IPS DF 19.7 (cell line): ENCODE measurements at places on chromosomes 4 and X.

DNA sequence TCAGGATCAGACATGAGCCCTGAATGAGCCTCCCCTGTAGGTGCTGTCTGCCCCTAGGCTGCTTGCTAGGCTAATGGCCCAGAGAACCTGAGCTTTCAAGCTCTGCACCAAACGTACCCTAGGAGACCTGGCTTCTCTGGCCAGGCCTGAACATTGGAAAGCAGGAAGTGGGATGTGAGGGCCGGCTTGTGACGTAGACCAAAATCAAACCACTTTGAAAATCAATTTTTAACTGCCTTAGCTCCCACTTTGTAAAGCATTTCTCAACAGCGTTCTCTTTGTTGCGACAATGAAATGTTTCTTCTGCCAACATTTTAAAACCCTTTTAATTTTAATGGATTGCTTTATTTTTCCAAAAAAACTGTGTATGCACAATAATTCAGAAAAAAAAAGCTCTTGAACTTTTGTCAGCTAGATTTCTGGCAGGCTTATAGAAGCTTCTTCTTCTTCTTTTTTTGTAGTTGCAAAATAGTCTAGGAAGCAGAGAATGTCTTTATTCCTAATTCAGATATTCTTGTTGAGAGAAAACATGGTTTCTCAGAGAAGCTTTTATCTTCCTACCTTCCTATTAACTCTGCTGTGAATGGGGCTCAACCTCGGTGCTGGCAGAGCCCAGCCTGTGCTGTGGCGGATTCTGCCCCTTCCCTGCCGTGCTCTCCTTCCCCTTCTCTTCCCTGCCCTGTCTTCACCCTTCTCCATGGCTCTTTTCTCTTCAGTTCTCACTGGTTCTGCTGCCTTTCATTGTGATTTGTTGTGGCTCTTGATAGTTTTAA lies 145.2 kb upstream of the SFRP2 start:
- no peak for DNase-seq

GRCh38 chr4:1183985-1184773 lies 11.8 kb upstream of the SPON2 start:
- DNase-seq = no peak

GRCh38 chr4:143458966-143459365 lies 54.5 kb upstream of the SMARCA5 start:
- no peak for DNase-seq

GRCh38 chr4:33427676-33428075 lies 2707.5 kb downstream of the PCDH7 start:
- no peak for DNase-seq

- no peak for DNase-seq
Observed at GRCh38 chr4:86443495-86443894, 83.6 kb upstream of the MAPK10 start.

- DNase-seq = no peak
Observed at GRCh38 chr4:175953960-175954521, 111.6 kb upstream of the WDR17 start.

DNA sequence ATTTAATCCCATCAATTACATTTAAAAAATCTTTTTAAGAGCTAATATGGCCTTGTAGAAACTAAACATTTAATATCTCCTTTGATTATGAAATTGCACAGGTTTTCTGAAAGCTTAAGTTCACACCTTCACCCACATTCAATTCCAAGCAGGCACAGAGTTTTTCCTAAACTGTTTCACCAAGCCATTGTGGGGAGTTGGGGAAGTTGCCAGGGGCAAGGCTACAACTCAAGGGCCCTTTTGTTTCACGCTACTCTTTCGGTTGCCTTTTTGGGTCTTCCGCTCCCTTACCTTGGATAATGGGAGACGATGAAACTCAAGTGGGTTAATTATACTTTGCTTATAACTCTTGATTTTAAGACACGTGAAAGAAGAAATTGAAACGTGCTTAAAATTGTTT lies 33.3 kb downstream of the APBB2 start:
- no peak for DNase-seq

DNA sequence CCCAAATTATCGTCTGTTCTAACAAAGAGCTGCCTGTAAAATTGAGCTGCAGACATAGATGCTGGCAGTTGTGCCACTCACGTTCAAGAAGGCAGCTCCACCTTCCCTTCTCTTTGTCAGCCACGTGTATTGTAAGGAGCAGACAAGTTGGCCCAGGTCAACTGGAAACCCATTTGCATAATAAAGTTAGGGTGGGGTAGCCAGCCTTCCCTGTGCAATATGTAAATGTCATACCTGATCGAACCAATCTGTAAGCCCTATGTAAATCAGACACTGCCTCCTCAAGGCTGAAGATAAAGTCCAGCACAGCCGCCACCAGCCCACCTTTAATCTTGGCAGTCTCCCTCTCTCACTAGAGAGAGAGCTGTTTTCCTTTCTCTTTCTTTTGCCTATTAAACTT lies 117.2 kb downstream of the TMEM144 start:
- peak; percentile 78 for DNase-seq

DNA sequence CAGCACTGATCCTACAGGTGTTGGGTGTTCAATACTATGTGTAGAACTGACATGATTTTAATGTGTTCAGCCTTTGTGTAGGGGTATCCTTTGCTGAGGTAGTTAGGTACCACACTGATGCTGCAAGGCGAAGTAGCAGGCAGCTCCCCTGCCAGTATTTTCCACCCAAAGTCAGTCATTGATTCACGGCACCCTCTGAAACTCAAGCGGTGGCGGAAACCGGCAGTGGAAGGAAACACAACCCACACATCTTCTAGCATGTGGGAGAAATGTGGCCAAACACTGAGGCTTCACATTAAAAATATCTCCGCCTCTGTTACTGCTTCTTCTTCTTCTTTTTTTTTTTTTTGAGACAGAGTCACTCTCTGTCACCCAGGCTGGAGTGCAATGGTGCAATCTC lies 126.3 kb downstream of the AASDH start:
- DNase-seq = no peak

DNA sequence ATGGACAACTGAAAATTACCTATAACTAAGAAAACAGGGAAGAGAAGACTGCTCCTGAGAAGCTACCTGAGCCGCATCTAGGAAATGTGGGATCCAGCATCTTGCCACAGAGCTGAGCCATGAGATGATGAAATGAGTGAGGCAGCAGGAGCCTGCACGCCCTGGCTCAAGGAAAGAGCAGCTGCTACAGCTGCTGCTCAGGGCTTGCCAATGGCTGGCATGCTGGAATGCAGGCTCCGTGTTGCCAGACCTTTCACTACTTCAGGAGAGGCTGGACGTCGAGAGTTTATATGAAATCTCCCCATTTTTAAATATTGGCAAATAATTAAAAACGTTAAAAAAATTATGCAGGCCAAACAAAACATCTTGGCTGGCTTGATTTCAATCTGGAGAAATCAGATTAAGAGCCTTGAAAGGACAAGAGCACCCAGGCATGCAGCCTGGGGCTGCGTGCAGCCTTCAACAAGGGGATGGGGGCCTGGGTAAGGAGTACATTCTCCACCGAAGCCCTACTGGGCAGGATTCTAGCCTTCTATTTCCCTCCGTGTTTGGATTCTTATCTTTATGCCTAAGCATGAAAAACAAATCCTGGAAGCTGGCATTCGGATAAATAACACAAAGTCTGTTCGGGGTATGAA lies 227.6 kb downstream of the NR3C2 start:
- no peak for DNase-seq

- no peak for DNase-seq
Observed at GRCh38 chrX:116272322-116272721, 101.8 kb downstream of the AGTR2 start.

- no peak for DNase-seq
Observed at GRCh38 chrX:3257471-3257870, 89.0 kb downstream of the MXRA5 start.

DNA sequence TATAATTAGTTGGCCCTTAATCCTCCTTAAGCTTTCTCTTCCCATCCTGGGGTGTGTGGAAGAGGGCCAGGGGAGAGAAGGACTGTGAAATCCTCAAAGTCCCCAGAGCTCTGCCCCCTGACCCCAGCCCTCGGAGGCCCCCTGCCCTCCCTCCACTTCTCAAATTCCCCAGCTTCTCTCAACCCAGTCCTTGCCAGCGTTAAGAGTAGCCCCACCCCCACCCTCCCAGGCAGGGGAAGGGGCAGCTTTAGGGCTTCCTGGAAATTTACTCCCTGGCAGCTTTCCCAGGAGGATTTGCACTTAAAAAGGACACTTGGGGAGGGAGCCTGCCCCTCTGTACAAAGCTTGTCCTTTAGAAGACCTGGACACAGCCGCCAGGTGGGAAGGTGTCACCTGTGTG lies 11.8 kb upstream of the CD40LG start:
- peak; percentile 25 for DNase-seq

DNA sequence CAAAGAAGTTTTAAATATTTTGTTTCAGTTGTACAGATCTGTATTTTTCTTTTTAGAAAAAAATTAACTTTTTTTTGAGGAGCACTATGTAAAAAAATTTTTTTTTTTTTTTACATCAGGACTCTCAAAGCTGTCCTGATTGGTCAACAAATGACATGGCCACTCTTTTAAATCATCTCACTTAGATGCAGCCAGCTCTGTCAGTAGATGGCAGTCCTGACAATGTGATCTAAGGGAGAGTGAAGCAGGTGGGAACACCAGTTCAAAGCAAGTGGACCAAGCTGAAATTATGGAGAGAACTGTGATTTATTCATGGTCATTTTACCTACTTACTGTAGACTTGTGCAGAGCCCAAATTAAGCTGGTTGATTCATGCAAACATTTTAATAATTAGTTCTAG lies 174.7 kb upstream of the GPRIN3 start:
- peak; percentile 42 for DNase-seq

DNA sequence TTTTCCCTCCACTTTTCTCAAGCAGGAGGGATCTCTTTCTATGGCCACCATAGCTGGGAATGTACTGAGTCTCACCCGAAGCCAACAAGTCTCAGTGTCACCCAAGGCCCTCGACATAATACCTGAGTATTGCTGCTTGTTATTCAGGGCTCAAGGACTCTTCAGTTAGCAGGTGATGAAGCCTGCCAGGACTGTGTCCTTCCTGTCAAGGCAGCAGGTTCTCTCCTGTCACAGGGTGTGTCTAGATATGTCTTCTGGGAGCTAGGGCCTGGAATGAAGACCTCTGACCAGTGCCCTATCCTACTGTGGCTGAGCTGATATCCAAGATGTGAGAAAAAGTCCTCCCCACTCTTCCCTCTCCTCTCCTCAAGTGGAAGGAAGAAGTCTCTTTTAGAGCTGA lies 391.0 kb upstream of the DIPK2B start:
- no peak for DNase-seq

DNA sequence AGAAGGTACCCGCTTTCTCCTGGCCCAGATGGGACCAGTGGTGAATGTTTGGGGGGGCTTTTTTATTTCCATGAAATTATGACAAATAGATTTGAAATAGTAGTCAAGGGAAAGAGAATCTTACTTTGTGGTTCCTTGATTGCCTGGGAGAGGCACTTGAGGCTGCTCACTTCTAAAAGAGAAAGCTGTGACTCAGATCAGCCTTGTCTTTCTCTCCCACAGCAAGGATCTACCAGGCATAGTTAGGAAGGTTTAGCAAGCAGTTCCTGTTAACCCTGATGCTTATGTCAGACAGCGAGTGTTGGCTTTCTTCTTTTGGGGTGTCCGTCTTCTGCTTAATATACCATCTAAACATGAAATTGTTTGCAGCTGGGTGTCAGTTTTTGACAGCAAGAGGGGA lies 114.5 kb downstream of the TSPAN7 start:
- no peak for DNase-seq

GRCh38 chr4:176549161-176549865 lies 229.5 kb downstream of the SPCS3 start:
- no peak for DNase-seq

DNA sequence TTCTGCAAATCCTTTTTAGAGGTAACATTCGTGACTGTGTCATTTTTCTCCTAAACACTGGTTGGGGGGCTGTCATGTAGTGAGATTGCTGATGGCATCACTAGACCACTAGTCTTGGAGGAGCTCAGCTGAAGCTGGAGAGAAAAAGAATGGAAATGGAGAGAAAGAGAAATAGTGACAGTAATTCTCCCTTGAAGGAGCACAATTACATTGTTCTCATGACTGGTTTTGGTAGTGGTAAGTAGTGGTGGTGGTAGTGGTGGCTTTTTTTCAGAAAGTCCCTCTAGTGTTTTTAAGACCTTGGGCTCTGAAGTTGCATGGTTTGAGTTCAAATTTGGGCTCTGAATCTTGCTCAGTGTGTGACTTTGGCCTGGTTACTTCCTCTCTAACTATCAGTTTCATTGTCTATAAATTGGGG lies 99.8 kb downstream of the LARP7 start:
- DNase-seq = no peak

DNA sequence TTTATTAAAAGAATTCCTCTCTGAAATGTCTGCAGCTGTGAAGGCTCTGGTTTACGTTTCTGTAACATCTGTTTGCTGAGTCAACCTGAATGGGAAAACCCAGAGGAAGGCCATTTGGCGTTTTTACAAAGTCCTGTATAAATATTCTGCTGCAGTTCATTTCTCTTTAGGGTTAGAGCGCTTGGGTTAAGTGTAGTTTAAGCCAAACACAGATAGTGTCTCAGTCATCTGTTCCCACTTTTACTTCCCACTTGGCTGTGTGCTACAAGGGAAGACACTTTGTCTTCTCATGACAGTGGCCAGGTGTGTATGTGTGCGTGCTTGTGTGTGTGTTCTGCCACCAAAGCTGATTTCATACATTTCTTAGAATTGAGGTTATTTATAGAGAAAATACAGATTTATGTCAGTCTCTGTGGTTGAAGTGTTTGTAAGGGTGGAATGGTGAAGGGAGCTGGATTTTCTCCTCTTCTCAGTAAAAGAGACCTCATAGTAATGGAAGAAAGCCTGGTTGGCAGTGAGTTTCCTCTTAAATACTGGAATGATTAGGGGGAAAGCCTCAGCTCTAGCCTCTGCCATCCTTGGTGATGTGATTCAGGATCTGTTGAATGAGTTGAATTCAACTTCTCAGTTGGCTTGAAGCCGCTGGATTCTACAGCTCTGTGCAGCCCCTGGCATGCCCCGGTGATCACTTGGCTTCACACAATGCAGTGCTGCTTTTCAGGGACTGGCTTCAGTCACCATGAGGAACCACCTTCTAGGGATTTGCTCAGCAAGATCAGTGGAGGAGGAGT lies 50.6 kb downstream of the JADE1 start:
- no peak for DNase-seq

DNA sequence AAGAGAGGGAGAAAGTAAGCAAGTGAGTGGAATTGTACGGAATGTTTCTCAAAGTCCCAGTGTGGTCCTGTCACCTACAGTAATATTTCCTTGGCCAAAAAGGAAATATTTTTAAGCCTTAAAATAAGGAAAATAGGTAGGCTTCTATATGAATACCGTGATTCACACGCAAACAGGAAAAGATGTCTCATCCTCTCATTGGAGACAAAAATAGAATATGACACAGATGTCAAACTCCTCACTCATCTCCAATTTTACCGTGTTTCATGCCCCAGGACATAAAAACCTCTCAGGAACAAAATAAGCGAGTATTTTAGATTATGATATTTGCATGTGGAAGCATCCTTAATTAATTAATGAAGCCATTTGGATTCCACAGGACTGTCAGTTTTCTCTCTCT lies 1269.5 kb downstream of the RAPGEF2 start:
- no peak for DNase-seq

- no peak for DNase-seq
Observed at GRCh38 chr4:52718123-52718522, 33.1 kb downstream of the ERVMER34-1 start.
